Muscle of arm (tissue), 14 donors: ENCODE measurements at places on chromosomes 11 and 22.

DNA sequence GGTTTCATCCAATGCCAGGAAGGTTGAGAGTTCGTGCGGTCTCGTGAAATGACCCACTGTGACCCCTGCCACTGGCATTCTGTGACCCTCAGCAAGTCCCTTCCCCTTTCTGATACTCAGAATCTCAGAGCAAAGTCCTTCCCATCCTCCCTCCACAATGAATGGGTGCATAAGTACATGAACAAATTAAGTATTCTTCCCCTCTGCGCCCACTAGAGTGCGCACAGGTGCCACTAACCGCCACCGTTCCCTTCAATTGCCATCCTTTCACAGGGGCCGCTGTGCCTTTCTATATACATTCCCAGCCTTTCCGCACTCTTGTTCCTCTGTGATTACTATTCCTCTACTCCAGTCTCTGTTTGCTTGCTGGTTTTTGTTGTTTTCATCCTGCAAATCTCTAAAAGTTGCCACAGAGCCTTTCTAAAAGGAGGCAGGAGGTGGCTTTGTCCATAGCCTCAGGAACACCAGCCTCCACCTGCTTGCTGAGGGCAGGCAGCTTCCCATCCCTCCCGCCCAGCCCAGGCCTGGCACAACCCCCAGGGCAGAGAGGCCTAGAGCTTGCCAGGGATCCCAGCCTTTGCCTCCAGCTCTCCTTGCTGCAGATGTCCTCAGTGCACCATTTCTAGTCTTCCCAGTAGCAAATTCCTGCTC, 6.7 kb upstream of the AP1B1 start:
- DNase-seq = peak; percentile 84

GRCh38 chr11:1479678-1480118, 6.9 kb downstream of the MOB2 start:
- DNase-seq = no peak

DNA sequence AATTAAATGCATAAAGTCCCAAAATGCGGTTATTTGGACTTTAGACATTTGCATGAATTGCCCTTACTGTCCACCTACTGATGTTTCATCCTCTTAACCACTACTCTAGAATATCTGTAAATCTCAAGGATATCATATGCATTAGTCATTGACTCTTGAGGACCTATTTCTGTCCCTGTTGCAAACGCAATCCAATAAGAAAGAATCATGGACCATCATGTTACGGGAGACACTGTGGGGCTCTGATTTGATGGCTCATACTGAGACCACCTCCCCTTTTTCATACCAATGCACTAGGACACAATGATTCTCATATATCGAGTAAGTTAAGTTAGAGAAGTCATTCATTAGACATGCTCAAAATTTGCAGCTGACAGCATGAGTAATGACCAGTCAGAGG, 14.4 kb downstream of the POU2AF2 start:
- DNase-seq = no peak

DNA sequence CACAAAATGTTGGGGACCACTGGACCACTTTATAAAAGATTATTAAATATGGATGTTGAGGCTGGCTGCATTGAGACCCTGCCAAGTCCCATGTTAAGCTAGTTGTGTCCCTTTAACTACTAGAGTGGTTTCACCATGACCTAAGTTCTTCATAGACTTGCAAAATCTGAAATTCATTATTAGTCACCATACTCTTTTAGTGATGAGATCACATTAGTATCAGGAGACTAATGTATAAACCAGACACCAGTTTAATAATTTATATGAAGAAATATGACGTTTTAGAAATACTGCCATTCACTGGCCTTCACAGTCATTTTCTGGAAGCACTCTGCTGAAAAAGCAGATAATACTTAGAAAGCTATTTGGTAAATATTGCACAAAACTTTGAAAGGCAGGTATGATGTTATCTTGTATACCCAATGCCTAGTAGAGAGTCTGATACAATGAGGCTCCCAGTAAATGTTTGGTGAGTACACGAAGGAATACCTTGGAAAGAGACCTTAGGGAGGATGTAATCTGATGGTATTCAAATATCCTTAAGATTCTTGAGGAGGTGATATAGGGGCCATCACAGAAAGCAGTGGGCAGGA, 728.2 kb upstream of the ANO5 start:
- DNase-seq = no peak

- DNase-seq = no peak
These were observed 247.0 kb upstream of the SORL1-AS1 start for GRCh38 chr11:121699801-121700200.

- no peak for DNase-seq
These were observed 78.2 kb upstream of the NARS2 start for GRCh38 chr11:78652843-78653239.

- no peak for DNase-seq
These were observed 60.2 kb downstream of the DHCR7 start for GRCh38 chr11:71387784-71388636.

- peak; percentile 28 for DNase-seq
These were observed 21.9 kb upstream of the POLD3 start for GRCh38 chr11:74570266-74571061.

GRCh38 chr11:64283092-64283491, 1.4 kb downstream of the BAD start:
- DNase-seq = no peak

DNA sequence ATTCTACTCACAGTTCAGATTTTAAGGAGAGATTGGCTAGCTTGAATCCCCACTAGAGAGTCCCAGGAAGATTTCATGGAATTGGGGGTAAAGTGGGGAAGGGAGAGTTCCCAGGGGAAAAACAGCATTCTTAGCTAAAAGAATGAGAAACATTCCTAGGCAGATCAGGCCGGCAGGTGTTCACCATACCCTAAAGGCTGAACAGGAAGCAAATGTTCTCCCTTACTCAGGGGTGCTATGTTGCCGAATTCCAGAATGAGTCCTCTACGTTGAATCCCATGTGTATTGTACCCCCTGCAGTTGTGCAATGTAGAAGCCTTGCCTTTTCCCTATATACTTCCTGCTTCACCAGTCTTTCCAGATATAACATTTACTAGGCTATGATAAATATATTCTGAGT, 135.2 kb upstream of the NCAM1 start:
- DNase-seq = no peak
